ENCODE measurements at places on chromosomes 16 and 17.
A peak's percentile ranks its signal among the peaks of the same experiment; 100 is the strongest.

DNA sequence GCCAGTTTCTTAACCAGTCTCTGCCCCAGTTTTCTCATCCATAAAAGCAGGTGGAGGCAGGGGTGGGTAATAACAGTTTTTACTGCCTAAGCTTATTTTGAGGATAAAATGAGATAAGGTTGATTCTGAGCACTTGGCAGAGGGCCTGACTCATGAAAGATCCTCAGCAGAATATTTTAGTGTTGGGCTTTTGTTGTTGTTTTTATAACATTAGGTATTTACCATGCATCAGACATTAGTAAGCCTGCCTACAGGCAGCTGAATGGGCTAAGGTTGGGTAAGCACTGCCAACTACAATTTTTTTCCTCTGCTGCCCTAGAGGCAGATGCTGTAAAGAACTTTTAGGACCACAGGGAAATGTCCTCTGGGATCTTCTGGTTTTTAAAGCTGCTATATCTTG, 43.1 kb downstream of the SCNN1G start:
- no peak for DNase-seq

DNA sequence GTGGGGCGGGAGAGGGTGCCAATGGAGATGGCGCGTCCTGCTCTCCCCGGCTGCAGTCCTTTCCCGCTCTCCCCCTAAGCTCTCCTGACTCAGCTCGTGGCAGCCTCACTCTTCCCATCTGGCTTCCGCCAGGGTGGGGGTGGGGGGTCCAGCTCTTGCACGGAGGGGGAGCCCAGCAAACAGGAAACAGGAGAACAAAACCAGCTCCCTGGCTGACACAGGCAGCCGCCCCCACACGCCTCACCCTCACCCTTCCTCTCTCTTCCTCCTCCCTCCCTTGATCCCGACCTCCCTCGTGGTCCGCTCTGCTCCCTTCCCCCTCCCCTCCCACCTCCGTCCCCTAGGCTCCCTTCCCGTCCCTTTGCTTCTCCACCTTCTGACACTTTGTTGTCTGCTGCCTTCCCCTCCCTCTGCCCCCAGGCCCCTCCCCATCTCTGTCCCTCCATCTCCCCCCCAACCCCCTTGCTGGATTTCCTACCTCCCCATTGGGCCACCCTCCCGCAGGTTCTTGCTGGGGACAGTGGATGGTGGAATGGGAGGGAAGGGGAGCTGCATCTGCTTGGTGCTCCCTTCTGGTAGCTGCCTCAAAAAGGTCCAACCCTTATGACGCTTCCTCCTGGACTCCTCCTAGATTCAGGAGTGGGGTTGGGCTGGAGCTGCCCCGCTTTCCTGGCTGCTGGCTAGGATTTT, 23.7 kb downstream of the ARHGAP23 start:
- no peak for DNase-seq

GRCh38 chr17:37609170-37610040, at the start of gene SYNRG:
SYNRG (minus strand) TSS chr17:37609418; CDS start chr17:37609355, 63 bp downstream.
- peak; percentile 94 for DNase-seq

GRCh38 chr17:46121165-46121764, 72.0 kb downstream of the KANSL1 start:
- DNase-seq = no peak

DNA sequence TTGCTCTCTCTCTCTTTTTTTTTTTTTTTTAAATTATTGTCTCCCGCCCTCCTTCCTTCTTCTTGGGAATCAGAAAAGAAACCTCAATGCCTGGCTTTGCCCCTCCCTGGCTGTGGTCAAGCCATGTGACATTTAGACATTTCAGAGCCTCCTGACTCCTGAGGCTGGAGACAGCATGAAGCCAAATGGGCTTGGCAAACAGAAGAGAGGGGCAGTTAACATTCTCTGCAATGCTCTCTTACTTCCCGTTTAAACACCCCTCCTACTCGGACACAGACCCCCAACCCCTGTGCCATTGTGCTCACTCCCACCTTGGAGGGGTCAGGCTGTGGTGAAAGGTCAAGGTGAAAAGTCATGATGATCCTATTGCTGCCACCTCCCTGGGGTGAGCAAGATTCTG, 14.7 kb upstream of the MEOX1 start:
- no peak for DNase-seq

DNA sequence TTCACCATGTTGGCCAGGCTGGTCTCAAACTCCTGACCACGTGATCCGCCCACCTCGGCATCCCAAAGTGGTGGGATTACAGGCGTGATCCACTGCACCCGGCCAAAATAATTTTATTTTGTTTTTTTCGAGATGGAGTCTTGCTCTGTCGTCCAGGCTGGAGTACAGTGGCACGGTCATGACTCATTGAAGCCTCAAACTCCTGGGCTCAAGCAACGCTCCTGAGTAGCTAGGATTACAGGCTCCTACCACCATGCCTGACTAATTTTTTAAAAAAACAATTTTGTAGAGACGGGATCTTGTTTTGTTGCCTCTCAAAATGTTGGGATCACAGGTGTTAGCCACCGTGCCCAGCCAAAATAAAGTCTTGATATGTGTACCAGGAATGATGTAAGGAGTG, 2.4 kb upstream of the TTLL6 start:
- no peak for DNase-seq

GRCh38 chr16:17334096-17334495, 136.7 kb downstream of the XYLT1 start:
- no peak for DNase-seq

DNA sequence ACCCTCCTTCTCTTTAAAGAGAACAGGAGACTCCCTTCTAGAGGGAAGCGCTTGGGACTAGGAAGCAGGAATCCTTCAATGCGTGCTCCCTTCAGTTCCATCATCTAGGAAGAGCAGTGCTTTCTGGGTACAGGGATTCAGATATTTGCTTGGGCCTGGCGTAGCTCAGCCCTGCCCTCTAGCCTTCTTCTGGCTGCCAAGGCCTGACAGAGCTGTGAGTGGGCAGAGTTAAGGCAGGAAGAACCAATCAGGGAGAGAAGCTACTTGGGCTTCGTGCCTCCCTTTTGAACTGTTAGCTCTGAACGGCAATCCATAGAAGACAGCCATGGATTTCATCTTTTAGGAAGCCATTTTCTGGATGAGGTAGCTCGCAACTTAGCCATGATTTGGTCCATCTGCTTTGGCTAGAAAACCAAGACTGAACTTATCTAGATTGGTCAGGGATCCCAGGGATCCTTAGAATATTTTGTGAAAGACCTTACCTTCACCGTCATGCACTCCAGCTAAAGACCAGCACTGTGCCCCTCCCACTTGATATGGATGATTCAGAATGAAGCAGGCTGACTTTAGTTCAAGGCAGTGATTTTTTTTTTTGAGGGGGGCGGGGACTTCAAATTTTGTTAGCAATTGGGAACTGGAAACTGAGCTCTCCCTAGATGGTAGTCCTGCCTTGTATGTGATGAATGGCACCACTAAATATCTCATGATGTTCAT, 2.5 kb upstream of the CORO6 start:
- DNase-seq = no peak

DNA sequence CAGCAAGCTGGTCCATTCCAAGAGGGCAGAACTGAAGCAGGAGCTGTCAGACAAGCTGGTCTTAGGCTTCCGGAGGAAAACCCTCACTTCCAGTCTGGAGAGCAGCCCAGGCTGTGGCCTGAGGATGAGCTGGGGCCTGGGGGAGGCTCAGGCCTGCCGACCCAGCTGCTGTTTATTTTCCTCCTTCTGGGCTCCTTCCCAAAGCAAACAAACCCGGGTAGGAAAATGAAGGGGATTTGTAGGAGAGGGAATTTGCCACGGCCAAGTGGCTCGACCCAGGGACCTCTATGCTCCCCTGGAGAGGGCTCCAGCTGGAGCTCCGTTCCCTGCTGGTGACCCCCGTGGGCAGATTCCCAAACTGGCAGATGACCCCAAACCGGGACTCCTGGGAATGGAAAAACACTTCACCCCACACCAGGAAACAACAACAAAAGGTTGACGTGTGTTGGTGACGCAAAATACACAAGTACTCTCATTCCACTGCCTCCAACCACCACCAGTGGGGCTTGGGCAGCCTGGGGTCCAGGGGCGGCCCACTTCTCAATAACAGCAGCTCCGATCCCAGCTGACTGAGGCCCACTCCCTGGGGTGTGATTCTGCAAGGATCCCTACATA, 8.8 kb downstream of the JUP start:
- DNase-seq = no peak

All from stimulated activated CD4-positive, alpha-beta T cell treated with anti-CD3 and anti-CD28 coated beads, Interleukin-2, amount 100 ng/mL, for 24 hours (primary cell).